ENCODE measurements at places on chromosomes 4 and X.

DNA sequence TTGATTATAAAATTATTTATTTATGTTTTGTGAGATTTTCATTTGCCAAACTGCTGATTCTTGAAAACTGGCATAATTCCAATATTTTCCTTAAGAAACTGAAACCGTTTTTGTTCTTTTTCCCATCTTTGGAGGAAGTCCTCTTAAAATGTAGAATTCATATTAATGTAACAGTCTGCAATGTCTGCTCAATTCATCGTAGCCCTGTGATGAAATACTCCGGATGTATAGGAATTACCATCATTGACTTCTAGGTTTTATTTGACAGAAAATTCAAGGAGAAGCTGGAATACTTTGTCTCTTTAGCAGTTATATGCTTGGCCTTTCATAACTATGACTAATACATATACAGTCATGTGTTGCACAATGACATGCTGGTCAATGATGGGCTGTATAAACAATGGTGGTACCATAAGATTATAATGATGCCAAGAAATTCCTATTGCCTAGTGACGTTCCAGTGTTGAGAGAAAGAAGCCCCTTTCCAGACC, 185.0 kb upstream of the GPRIN3 start:
- peak; percentile 36 for DNase-seq

- DNase-seq: no peak
Observed at GRCh38 chr4:17077105-17077504, 178.7 kb upstream of the LDB2 start.

DNA sequence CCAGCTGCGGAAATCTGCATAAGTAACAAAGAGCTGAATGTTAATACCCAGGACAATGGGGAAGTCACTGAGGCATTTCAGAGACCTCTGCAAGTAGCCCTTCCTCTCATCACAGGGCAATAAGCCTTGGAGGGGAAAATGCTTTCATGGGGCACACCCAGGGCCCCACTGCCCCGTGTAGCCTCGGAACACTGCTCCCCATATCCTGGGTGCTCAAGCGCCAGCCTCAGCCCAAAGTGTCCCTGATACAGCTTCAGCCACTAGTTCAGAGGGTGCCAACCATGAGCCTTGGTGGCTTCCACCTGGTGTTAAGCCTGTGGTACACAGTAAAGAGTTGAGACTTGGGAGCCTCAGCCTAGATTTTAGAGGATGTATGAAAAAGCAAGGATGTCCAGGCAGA, 402.8 kb upstream of the CXorf51A start:
- no peak for DNase-seq

DNA sequence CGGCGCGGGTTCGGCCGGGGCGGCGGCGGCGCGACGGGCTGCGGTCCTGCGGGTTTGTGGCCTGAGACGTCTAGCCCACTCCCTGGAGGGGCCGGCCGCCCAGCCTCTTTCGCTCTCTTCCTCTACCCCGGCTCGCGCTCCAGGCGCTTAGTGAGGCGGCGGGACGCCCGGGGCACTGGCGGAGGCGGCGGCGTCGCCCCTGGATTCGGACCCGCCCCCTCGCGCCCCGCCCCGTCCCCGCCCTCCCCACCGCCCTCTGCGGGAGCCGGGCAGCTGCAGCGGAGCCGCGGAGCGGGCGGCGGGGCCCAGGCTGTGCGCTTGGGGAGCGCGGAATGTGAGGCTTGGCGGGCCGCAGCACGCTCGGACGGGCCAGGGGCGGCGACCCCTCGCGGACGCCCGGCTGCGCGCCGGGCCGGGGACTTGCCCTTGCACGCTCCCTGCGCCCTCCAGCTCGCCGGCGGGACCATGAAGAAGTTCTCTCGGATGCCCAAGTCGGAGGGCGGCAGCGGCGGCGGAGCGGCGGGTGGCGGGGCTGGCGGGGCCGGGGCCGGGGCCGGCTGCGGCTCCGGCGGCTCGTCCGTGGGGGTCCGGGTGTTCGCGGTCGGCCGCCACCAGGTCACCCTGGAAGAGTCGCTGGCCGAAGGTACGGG, at the start of gene BMP2K:
BMP2K (plus strand) TSS at position 272 of the 650 bp plus-strand sequence; CDS start at position 466, 194 bp downstream.
- DNase-seq: peak; percentile 88

DNA sequence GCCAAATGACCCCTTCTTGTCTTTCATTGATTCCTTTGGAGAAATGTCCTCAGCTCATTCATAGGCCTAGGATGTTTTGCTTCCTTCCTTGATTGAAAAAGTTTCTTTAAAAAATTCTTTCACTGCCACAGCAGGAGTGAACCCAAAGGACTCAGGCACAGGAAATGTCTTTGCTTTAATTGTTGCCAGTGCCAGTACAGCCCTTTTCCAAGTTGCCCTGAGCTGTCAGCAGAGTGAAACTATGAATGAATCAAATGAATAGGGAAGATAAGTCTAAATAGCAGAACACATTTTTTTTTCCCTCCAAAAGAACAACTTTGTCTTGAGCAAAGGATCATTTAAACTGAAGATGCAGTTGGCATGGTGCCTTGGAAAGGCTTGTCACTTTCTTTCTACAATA, 63.8 kb upstream of the SLC4A4 start:
- DNase-seq: no peak

GRCh38 chr4:112144546-112145325, 518 bp upstream of the FAM241A start:
- no peak for DNase-seq

DNA sequence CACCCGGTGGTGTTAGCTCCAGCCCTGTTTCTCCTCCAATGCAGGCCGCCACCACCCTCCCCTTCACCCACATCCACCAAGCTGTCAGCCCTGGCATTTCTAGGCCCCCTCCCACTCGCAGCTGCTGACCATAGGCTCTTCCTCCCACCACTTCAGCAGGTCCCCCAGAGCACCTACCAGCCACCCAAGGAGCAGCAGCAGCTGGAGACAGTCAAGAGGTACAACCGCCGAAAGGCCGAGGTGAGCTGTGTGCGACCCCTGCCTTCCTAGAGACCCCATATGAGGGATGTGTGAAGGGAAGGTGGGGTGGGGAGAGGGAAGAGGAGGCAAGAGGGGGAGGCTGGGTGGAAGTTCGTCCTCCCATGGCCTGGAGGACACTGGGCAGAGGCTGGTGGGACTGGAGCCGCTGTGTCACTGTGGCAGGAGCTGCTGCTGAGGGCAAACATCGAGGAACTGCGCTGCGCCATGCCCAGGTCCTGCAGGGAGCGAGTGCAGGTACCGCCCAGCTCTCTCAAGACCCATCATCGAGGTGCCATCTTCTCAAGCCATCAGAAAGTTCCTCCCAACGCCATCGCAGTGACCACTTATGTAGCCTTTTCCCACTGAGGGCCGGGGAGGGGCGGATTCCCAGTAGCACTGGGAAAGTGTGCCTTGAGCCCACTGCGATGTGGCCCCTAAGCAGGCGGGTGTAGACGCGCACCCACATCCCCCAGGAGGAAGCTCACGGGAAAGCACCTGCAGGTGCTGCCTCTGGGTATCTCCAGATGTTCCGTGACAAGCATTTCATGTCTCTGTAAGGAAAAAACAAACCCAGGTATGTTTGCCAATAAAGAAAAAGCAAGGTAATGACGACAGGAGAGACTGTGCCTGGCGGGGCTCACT, 19.2 kb upstream of the RNF4 start:
- no peak for DNase-seq

DNA sequence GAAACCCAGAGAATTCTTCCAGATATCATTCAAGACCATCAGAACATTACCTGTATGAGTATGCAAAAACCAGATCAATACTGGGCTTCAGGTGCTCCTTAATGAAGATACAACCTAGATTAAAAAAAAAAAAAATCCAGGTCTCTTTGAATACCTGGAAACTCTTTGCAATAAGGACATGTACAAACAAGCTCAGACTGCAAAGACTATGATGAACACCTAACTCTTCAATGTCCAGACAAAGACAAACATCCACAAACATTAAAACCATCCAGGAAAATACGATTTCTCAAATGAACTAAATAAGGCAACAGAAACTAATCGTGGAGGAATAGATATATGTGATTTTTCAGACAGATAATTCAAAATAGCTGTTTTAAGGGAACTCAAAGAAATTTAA, 38.7 kb downstream of the NLRP2B start:
- no peak for DNase-seq

DNA sequence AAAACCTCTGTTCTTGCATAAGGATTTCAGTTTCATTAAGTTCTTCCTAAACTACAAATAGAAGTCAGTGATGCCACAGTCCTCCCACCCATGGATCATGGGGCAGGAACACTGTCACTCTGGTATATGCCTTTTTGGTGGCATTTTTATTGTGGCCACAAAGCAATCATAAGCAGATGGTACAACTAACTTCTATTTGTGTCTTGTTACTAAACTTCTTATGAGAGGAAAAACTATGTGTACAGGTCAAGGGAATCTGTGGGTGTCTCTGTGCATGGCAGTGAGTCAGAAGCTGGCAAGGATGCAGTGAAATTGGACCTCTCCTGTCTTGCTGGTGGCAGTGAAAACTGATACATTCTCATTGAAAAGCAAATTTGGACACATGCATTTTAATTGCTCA, 245.0 kb upstream of the GPC4 start:
- peak; percentile 50 for DNase-seq

- DNase-seq: no peak
Observed at GRCh38 chr4:61723492-61723891, 523.4 kb downstream of the ADGRL3 start.

DNA sequence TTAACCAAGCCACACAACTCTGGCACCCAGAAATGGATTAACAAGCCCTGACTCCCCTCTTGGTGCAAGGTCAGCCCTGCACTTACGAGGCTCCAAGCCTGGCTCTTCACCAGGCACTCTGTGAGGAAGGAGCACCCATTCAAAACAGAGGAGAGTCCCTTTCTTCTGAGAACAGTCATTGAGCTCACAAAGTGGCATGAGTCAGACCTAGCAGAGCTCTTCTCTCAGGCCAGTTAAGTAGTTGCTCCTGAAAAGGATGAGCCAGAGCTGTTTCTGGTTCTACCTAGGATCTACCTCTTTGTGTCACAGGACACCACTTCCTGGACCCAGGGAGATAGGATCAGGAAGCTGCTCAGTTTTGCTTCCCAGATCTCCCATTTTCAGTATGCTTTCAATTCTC, 48.2 kb downstream of the EVC2 start:
- DNase-seq: peak; percentile 10

- DNase-seq: peak; percentile 35
Observed at GRCh38 chr4:125315576-125316400, 1.0 kb downstream of the FAT4 start.

DNA sequence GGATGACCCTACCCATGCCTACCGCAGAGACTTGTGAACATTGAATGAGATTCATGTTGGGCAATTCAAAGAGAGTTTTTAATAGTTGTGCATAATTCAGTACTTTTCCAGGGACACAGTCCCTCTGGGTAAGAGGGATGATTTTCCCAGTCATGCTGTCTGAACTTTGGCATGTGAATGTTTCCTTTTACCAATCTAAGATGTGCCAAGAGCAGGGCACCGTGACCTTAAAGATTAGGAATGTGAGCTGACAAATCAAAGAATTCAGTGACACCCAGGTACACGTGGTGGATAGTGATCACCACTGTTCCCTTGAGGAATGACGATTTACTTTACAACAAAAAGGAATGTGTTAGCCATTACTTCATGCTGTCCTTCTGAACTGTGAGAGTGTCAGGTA, 515.6 kb downstream of the PPARGC1A start:
- DNase-seq: no peak

GRCh38 chr4:41866799-41867677, 68.2 kb upstream of the TMEM33 start:
- DNase-seq: no peak

DNA sequence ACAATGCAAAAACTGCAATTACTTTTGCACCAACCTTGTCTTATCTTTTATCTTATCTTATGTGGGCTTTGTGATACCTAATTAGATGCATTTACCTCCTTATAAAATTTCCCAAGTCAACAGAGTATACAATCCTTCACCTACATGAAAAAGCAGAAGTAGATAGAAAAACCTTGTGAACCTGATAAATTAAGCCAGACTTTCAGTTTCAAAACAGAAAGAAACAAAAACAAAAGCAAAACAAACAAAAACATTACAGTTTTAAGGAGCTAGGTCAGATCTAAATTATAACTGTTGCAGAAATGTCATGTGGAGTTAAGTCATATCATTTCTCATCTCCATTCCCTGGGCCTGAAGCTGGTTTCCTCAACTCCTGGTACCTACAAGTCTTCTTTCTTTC, 24.9 kb upstream of the CXXC4 start:
- DNase-seq: no peak

DNA sequence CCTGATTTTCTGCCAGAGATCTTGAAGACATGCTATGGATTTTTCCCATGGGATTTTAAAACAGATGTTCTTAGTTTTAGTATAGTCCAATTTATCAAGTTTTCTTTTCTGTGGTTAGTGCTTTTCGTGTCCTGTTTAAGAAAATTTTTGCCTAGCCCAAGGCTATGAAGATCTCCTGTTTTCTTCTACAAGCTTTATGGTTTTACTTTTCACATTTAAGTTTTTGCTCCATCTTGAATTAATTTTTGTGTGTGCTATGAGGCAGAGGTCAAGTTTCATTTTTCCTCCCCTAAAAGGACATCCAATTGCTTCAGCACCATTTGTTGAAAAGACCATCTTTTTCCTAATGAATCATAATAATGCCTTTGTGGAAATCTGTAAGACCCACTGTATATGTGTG, 65.6 kb downstream of the POLR2B start:
- DNase-seq: peak; percentile 28

DNA sequence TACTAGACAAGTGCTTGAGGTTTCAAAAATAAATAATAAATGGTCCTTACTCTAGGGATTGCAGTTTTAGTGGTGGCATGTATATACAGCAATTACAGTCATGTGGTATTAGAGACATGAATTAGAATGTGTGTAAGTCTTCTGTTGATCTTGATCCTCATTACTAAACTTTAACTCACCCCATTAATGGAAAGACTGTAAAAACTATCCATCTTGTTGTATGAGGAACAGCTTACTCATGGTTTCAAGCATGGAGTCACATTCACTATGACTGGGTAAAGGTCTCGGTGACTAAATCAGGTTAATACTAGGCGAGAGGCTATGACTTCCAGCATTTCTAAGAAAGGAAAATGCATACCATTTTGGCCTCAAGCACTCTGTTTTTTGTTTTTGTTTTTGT, 107.0 kb upstream of the HPGD start:
- DNase-seq: peak; percentile 4

DNA sequence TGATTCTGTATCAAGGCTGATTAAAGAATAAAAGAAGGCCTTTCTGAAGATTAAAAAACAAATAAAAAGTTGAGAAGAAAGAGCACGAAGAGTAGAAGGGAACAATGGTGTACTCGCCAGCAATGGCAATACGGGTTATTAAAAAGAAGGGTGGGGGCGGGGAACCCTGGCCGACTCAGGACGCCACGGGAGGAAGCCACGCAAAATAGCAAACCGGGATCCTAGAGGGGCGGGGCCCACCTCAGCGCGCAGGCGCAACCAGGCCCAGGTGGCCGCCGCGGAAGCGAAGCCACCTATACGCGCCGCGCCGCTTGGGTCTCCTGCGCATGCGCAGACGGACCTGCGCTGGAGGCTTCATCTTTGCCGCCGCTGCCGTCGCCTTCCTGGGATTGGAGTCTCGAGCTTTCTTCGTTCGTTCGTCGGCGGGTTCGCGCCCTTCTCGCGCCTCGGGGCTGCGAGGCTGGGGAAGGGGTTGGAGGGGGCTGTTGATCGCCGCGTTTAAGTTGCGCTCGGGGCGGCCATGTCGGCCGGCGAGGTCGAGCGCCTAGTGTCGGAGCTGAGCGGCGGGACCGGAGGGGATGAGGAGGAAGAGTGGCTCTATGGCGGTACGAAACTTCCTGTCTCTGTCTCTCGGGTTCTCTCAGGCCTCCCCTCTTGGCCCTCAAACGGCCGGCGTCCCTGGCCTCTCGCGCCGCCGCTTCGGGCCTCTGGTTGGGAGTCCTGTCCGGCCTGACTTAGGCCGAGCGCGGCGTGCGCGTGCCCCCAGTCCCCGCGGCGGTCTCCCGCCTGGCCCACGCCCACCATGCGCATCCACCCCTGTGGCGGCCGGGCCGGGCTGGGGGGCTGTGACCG, at the start of gene FIP1L1:
FIP1L1 (plus strand) TSS at position 323 of the 852 bp plus-strand sequence; CDS start at position 521, 198 bp downstream.
- peak; percentile 97 for DNase-seq
